Frontal cortex (tissue), 4 donors: ENCODE measurements at places on chromosomes 5 and 9.
A peak's percentile ranks its signal among the peaks of the same experiment; 100 is the strongest.

- no peak for DNase-seq
These were observed 58.6 kb upstream of the PHYKPL start for GRCh38 chr5:178291161-178291561.

- DNase-seq, result peak; percentile 30
These were observed 22.1 kb upstream of the FAM13B start for GRCh38 chr5:138054847-138055558.

DNA sequence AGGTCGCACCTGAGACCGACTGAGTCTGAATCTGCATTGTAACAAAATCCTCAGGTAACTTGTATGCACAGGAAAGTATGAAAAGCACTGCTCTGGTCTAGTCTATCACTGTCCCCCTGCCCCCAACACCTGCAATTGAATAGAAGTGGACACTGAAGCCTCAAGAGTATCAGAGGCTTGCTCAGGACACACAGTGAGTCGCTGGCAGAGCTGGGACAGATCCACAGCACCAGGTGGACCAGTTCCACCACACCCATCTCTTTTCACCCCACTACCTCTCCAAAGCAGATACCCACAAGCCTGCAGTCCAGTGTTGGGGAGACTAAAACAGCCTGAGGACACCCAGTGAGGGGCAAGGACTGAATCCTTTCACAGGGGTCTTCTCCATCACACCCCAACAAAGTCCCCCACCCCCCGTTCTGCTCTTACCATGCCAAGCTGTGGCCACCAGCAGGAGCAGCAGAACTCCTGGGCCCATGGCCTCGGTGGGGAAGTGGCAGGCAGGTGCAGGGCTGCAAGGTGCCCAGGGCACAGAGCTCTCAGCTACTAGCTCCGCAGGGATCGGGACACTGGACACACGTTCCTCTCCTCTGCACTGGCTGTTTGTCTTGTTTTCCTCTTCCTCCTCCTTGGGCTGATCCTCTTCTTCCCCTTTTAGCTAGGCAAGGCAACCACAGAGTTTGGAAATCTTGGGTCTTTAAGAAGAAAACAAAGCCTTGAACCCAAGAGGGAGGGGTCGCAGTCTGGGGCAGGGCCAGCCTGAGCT is at the start of gene CSF1R:
Gene CSF1R (minus strand): TSS at position 605 of the 766 bp plus-strand sequence. CDS start 127 bp downstream, at position 478.
- peak; percentile 2 for DNase-seq

DNA sequence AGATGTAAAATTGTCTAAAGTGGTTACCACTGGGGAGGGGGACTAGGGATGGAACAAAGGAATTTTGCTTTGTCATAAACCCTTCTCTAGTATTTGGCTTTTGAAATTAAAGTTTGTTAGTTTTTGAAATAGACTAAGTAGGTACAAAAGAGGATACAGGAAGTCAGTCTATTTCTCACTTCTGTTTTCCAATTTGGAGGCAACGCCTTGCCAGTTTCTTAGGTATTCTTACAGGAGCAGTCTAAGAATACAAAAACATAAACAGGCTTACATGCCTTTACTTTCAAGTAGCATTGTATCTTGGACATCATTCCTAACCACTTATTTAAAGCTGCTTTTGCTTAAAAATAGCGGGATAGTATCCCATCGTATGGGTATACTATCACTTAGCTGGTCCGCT is 34.4 kb downstream of the ALG2 start:
- DNase-seq, result no peak
